Right ventricle myocardium superior (tissue), 1 donor: ENCODE measurements at places on chromosomes 2 and 18. TPM values are rescaled to one million over a fixed set of nuclear protein-coding genes. Genes with fewer than 3 reads are reported as not detected.

DNA sequence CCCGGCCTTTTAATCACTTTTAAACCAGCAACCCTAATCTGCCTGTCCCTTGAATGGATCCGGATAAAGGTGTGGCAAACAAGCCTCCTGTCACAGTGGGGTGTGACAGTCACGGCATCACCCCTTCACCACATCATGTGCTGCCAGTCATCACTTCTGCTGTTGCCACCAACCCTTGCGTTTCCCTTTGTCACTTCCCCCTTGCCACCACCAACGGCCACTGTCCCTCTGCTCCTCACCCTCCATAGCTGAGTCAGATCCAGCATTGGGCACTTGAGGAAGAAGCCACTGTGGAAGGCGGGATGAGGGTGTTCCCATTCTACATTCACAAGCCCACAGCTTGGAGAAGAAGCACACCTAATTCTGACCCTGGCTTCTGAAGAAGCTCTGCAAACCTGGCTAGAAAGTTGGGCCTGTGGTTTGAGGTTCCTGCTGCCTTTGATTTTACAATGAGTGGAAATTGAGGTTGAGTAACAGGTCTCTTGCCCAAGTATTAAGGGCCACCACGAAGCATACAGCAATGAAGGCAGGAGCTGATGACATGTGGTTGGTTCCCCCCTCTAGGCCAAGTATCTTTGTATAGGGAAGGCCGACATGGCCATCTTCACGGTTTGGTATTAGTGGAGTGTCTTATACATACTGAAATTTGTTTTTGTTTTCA lies 22.9 kb upstream of the DARS1 start:
- peak; percentile 64 for DNase-seq

GRCh38 chr2:112318515-112318914 lies 43.1 kb downstream of the ZC3H6 start:
- DNase-seq, result no peak

DNA sequence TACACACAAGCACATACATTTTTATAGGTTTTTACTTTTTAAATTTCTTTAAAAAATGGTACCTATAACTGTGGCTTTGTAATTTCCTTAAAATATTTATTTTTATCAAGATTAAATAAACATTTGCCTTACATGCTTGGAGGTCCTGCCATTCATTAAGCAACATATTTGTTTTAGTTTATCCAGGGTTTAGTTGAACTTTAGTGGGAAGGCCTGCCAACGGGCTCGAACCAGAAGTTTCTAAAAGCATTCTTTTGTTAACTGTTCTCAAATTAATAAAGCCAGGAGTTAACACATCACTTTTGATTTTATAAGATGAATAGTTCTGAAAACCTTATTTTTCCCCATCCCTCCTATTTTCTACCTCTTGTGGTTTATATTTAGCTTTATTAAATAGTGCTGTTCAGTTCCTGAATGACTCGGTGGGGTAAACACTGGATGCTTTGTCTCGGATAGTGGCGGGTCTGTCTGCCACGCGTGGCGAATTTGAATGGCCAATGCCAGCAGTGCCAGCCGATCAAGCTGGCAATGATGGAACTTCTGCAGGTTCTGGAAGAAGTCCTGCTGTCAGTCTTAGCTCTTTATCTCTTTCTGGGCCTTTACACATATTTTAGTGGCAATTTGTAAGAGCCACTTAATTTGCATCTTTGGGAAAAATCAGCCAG lies 32.2 kb downstream of the SH3YL1 start:
- no peak for DNase-seq

- no peak for DNase-seq
Observed at GRCh38 chr2:99845296-99845695, 297.1 kb downstream of the AFF3 start.

DNA sequence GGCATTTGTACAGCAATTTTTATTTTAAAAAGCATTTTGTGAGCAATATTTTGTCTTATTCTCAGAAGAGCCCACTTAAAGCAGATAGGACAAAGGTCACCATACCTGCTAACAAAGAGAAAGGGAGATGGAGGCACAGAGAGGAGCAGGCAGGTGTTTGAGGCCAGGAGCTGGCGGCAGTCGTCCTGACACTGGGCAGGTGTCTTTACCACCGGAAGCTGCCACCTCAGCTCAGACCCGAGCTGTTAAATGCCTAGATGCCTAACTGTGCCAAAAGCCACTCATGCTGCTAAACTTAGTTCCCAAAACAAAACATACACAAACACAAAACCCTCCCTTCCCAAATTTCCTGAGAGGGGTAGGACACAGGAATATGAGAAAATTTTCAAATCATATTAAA lies 120.9 kb downstream of the CNTNAP5 start:
- no peak for DNase-seq

DNA sequence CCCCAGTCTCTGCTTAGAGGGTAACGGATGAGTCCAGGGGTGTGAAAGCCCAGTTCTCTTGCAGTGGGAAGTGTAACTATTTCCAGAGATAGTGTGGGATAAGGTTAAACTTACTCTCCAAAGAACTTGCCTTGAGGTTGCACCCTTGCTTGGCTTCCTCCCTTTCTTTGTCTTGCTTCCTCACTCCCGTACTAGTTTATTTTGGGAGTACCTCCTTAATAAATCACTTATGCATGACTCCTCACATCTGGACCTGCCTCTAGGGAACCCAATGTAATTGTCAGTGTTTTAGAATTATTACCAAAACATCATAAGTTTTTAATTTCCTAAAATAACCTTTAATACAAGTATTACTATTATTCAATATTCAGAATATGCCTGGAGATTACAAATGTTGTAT lies 35.2 kb downstream of the CPO start:
- no peak for DNase-seq

DNA sequence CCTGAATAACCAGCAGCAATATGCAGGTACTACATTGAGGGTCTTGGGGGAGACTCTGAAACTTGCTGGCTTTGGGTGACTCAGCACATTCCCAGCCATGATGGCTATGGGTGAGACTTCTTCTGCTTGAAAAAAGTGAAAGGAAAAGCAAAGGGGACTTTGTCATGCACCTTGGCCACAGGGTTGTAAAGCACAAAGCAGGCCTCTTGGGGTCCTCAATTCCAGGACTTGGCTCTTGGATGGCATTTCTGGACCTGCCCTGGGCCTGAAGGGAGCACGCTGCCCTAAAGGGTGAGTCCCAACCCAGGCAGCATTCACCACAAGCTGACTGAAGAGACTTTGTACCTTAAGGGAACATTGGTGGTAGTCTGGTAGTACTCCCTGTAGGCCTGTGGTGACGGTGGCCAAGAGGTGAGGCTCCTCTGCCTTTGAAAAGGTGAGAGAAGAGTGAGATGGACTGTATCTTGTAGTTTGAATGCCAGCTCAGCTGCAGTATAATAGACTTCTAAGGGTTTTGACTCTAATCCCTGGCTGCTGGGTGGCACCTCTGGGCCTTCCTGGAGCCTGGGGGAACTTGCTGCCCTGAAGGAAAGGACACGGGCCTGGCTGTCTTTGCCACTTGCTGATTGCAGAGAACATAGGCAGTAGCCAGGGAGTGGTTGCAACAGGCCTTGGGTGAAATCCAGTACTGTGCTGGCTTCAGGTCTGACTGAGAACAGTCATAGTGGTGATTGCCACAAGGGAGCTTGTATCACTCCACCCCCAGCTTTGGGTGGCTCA lies 36.5 kb upstream of the CYTIP start:
- peak; percentile 86 for DNase-seq

DNA sequence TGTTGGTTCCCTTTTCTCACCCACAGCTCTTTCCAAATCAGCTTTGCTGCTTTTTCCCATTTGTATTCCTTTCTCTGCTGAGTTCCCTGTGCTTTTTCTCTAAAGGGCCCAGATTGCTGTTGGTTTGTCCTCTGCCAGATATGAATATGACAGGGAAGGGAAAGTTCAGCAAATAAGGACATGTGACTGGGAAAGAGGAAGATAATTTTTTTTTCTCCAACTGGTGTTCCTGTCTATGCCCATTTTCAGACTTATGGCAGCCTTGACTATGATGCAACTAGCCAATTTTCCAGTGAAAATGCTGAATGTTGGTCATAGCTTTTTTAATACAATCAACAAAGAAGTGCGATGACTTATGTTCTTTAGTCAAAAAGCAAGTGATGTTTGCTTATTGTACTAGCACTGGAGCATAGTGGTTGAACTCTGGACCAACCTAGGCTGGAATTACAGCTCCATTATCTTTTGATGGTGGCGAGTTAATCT lies 7.7 kb downstream of the MDH1 start:
- DNase-seq, result no peak

GRCh38 chr2:104976603-104977120 lies 61.2 kb upstream of the MRPS9 start:
- no peak for DNase-seq

GRCh38 chr2:41955316-41956043 lies 92.3 kb upstream of the PKDCC start:
- DNase-seq, result no peak

DNA sequence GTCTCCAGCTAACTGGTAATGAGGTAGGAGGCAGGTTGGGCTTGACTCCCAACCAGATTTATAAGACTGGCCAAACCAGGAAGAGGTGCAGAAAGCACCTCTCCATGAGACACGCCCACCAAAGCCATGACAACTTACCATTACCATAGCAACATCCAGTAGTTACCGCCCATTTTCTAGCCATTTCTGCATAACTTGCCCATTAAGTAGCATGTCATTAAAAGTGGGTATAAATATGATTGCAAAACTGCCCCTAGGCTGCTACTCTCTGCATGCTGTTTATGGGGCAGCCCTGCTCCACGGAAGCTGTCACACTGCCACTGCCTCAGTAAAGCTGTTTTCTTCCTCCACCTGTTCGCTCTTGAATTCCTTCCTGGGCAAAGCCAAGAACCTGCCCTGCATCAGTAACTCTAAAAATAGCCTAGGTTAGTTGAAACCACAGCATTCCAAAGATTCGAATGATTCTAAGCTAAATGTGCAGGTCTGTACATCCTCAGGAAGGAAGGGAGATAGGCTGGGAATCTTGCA lies 131.9 kb downstream of the ATL2 start:
- no peak for DNase-seq

GRCh38 chr2:233307565-233307964 lies at the start of gene SAG:
TSS of gene SAG (plus strand) at chr2:233307816. CDS start at chr2:233309190, 1,374 bp downstream.
- no peak for DNase-seq

- no peak for DNase-seq
Observed at GRCh38 chr2:8876628-8877027, 39.2 kb upstream of the KIDINS220 start.

- no peak for DNase-seq
Observed at GRCh38 chr2:100924520-100925451, 77.3 kb upstream of the RPL31 start.

- no peak for DNase-seq
Observed at GRCh38 chr2:13091455-13091854, 374.7 kb downstream of the TRIB2 start.

GRCh38 chr2:128903637-128904036 lies 585.0 kb upstream of the HS6ST1 start:
- no peak for DNase-seq

DNA sequence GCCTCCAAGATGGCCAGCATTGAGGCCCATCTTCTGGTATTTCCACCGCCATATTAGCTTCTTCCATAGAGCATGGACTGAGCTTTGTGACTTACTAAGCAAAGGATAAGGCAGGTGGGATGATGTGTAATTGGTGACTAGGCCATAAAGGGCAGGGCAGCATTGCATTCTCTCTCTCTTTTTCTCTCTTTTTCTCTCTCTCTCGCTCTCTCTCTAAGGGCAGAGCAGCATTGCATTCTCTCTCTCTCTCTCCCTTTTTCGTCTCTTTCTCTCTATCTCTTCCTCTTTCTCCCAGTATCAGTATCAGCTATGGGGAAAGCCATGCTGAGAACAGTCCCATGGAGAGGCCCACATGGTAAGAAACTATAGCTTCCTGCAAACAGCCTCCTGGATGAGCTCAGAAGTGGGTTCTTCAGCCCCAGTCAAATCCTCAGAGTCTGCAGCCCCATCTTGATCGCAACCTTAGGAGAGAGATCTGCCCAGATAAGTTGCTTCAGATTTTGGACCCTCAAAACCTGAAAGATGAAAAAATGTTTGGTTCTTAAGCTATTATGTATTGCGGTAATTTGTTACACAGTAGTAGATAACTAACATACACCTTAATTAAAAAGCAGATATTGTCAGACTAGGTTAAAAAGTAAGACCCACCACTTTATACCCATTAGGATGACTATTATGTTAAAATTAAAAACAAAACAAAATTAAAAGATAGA lies 39.1 kb upstream of the MYCN start:
- DNase-seq, result no peak

GRCh38 chr2:66212749-66213148 lies 222.2 kb upstream of the MEIS1 start:
- DNase-seq, result no peak

DNA sequence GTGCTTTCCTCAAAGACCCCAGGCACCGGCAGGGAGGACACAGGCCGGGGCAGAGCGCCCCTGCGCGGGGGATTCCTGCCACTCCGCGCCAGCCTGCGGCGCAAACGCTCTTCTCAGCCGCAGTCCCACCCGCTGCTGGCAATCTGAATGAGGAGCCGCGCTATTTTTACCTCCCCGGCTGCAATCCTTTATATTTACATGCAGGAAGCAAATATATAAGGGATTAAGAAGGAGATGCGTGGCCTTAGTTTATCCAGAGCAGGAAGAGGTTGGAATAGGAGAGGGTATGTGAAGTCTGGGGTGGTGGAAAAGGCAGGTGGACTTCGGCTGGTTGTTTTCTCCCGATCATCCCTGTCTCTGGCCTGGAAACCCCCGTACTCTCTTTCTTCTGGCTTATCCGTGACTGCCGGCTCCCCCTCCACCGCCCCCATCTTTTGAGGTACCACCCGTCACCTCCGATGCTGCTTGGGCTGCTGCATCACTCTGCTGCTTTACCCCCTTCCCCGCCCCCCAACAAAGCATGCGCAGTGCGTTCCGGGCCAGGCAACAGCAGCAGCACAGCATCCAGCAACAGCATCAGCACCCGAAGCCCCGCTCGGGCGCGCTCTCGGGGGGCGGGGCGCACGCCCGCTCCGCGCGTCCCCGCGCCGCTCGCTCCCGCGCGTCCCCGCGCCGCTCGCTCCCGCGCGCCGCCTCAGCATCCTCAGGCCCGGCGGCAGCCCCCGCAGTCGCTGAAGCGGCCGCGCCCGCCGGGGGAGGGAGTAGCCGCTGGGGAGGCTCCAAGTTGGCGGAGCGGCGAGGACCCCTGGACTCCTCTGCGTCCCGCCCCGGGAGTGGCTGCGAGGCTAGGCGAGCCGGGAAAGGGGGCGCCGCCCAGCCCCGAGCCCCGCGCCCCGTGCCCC lies at the start of gene ADAM23:
Gene ADAM23 (plus strand): TSS at position 700 of the 902 bp plus-strand sequence. CDS start 335 bp downstream, outside the sequence.
- DNase-seq, result peak; percentile 70

- no peak for DNase-seq
Observed at GRCh38 chr2:84383271-84383670, 75.8 kb downstream of the SUCLG1 start.

The UPP2 gene
- not detected for total RNA-seq

The FIGN gene
- 13.5 TPM for total RNA-seq

The SP110 gene
- 8.6 TPM for total RNA-seq

The GPR75 gene
- 0.86 TPM for total RNA-seq

The CNGA3 gene
- not detected for total RNA-seq

The SERPINB4 gene
- not detected for total RNA-seq

The TMEM17 gene
- 1.7 TPM for total RNA-seq

The PROC gene
- not detected for total RNA-seq

The MAP4K4 gene
- 76.9 TPM for total RNA-seq

The TGFA gene
- 2.1 TPM for total RNA-seq
